ENCODE measurements at places on chromosomes 4 and X.
A peak's percentile ranks its signal among the peaks of the same experiment; 100 is the strongest.

DNA sequence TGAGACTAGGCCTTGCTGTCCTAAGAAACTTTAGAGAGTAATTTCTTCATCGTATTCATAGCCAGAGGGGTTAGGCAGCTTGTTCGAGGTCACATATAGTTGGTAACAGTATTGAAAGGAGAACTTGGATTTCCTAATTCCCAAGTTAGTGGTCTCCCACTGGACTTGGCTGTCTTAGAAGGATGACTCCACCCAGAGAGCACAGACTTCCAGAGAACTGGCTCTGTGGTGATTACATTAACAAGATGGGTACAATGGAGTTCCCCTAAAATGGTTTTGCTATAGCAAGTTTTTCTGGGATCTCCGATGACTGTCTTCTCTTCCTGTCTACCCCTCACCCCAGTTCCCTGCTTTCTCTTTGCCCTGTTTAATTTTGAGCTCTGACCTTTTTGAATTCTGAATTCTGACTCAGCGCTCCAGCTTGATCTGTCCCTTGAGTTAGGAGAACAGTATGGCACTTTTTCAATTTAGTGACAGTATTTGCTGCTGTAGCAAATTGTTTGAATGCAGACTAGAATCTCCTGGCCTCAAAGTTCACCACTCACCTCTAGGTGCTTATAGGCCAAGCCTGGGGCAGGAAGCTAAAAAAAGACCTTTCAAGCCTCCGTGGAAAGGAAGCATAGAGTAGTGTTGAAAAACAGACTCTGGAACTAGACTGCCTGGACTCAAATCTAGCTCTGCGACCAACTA, 6.9 kb downstream of the MSN start:
- DNase-seq, result no peak

GRCh38 chr4:122884499-122884898, 37.9 kb downstream of the NUDT6 start:
- DNase-seq, result no peak

DNA sequence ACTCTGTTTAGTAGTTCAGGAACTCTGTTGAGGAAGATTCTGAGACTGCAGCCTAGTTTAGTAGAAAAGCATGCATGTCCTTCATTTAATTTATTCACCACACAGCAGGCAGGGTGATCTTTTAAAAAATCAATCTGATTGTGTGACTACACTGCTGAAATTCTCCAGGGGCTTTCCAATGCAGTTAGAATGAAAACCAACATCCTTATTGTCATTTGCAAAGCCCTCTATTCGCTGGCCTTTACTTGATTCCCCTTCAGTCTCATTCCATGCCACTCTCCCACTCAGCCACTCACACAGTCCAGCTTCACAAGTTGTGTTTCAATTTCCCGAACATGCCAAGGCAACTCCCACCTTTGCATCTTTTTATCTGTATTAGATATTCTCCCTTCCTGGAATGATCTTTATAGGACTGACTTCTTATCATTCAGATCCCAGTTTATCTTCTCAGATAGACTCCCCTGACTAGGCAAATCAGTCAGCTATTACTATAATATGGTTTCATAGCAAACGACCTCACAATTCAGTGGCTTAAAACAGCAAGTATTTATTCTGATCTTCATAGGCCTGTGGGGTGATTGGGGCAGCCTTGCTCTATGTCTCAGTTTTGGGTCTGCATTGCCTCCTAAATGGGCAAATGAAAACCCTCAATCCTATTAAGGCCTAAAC, 21.3 kb upstream of the FTHL17 start:
- no peak for DNase-seq

GRCh38 chr4:825063-825970, 612 bp downstream of the CPLX1 start:
- DNase-seq, result peak; percentile 43

- no peak for DNase-seq
These were observed 575 bp downstream of the ZNF185 start for GRCh38 chrX:152898442-152898841.

GRCh38 chrX:15524417-15524816, 23.8 kb downstream of the BMX start:
- DNase-seq, result no peak

GRCh38 chrX:3678328-3678727, 35.1 kb downstream of the PRKX start:
- DNase-seq, result no peak

- DNase-seq, result no peak
These were observed 84.5 kb downstream of the MAGEB17 start for GRCh38 chrX:16251782-16252181.

DNA sequence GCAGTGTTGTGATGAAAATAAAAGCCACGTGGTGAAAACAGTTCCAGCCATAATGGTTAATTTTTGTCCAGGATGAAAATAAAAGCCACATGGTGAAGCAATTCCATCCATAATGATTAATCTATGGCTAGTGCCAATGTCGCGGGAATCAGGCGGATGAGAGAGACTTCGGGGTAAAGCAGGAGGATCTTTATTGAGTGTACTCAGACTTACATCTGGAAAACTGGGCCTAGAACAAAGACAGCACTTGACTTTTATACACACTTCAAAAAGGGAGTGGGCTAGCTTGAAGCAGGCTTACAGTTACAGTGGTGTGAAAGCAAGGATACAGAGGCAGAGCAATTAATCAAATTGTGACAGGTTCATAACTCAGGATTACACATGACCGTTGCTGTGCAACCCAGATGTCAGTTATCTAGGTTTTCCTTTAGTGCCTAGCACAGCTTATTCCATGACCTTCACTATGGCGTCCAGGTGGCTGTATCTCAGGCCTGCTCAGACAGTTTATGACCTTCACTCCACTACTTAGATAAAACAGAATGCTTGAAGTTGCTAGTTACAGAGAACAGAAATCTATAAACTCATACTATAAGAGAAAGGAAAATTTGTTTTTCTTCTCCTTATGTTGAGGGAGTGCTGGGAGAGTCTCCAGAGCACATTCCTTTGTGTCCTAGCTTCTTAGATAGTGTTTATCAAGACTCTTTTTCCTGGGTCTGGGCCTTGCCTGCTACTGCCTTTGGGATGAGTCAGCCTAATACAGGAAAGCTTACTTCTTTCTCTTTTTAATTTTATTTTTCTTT, 5.9 kb upstream of the PLA2G12A start:
- no peak for DNase-seq

GRCh38 chrX:136397001-136397400, 90.7 kb upstream of the BRS3 start:
- DNase-seq, result no peak

- DNase-seq, result no peak
These were observed 117.5 kb downstream of the PCDH18 start for GRCh38 chr4:137414802-137415201.

DNA sequence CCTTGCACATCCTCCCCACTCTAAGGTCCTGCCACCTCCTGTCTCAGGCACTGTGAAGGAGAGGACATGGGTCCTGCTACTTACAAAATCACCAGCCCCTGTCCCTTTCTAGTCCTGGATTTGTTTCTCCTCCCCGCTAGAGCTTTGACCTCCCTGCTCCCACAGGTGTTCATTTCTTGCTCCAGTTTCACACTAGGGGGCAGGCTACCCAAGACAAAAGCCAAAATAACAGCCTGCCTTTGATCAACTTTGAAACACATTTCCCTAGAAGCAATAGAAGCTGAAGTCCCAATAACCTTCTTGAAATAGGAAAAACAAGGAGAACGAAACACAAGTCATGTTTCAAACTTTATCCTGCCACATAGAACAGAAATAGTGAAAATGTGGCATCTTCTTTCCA, 164.4 kb downstream of the QDPR start:
- peak; percentile 51 for DNase-seq

DNA sequence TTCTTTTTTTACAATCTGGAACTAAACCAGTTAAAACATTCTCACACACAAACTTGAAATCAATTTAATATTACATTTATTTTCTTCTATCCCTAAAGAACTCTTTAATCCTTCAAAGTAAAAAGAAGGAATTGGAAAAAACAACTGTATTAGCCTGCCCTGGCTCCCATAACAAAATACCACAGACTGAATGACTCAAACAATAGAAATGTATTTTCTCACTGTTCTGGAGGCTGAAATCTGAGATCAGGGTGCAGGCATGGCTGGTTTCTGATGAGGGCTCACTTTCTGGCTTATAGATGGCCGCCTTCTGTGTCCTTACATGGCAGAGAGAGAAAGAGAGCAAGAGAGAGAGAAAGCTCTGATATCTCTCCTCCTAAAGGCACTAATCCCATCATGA, 149.4 kb downstream of the PDGFRA start:
- no peak for DNase-seq

GRCh38 chr4:72531768-72532290, 37.2 kb downstream of the ADAMTS3 start:
- DNase-seq, result peak; percentile 67

DNA sequence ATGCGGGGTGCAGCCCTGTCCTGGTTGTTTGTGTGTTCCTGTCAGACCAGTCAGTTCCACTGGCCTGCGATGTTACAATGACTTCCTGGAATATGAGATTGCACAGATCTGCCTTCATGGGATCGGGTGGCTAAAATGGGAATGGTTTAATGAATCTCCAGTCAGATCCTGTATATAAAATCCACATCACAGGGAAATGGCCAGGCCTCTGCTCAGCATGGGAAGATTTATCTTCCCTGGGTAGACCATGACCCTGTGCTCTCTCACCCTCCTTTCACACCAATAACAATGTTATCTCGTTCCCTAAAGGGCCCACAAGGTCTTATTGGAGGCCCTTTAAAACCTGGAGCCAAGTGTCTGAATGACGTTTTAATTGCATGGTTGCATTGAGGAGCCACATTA, 307.4 kb downstream of the RAB28 start:
- no peak for DNase-seq

- no peak for DNase-seq
These were observed 12.8 kb downstream of the FRYL start for GRCh38 chr4:48767055-48767929.

GRCh38 chr4:8142556-8142955, 16.1 kb downstream of the ABLIM2 start:
- no peak for DNase-seq

- peak; percentile 55 for DNase-seq
These were observed 5.2 kb downstream of the MAP9 start for GRCh38 chr4:155371432-155372043.

DNA sequence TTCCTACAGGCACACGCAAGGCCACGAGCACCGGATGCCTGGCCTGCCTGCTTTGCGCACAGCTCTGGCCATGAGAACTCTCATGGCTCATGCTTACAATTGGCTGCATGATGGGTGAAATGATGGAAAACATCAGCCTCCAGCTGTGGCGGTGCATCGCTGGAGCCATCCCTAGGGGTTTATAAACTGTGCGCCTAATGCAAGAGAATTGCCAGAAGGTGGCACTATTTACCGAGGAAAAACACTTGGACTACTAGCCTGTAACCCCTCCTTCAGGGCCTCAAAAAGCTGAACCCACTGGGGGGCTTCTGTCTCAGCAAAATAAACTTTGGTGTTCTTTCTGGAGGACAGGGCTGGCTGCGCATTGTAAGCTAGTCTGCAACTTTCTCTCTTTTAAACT, 51.9 kb downstream of the PHKA2 start:
- DNase-seq, result peak; percentile 52

DNA sequence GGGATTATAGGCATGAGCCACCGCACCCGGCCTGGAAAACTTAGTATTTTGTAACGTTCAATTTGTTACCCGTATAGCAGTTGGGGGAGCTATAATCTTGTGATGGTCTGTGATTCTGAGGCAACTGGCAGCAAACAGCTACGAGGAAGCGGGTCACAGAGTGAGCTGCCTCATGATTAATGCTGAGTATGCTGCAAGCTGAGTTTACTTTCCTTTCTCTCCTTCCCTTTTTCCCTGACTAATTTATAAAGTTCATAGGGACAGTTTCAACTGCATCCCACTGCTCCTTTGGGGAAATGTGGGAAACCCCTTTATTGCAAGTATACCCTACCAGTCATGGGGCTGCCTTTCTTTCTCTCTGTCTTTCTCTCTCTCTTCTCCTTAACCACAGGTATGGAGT, 17.7 kb upstream of the ELOVL6 start:
- no peak for DNase-seq

DNA sequence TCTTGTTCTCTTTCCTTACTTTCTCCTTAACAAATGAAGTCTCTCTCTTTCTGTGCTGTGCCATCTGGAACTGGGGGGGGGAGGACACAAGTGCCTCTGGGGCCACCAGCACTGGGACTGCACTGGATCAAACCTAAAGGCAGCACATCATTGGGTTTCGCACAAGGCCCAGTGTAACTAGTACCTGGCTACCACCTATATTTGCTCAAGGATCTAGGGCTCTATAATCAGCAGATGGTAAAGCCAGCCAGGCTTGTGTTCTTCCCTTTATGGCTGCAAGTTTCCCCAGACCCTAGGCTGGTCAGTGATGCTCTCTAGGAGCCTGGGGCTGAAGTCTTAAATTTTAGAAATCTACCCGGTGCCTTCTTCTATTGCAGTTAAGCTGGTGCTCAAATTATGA, 40.1 kb downstream of the RTL3 start:
- DNase-seq, result no peak

- DNase-seq, result no peak
These were observed 51.4 kb downstream of the NPY5R start for GRCh38 chr4:163395055-163395454.

- DNase-seq, result peak; percentile 69
These were observed 26.6 kb downstream of the ZRSR2 start for GRCh38 chrX:15816886-15817285.

DNA sequence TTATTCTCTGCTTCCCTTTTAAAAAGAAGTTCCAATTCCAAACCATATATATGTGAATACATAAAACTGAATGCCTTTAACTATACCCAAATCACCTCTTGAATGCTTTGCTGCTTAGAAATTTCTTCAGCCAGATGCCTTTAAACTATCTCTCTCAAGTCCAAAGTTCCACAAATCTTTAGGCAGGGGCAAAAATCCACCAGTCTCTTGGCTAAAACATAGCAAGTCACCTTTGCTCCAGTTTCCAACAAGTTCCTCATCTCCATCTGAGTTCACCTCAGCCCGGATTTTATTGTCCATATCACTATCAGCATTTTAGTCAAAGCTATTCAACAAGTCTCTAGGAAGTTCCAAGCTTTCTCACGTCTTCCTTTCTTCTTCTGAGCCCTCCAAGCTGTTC, 49.8 kb downstream of the SULT1B1 start:
- DNase-seq, result no peak

GRCh38 chr4:6290769-6291547, 21.3 kb downstream of the WFS1 start:
- no peak for DNase-seq

GRCh38 chrX:13092455-13092941, 48.1 kb upstream of the FAM9C start:
- peak; percentile 80 for DNase-seq

GRCh38 chr4:169115897-169116254, 105.8 kb upstream of the CBR4 start:
- DNase-seq, result no peak

DNA sequence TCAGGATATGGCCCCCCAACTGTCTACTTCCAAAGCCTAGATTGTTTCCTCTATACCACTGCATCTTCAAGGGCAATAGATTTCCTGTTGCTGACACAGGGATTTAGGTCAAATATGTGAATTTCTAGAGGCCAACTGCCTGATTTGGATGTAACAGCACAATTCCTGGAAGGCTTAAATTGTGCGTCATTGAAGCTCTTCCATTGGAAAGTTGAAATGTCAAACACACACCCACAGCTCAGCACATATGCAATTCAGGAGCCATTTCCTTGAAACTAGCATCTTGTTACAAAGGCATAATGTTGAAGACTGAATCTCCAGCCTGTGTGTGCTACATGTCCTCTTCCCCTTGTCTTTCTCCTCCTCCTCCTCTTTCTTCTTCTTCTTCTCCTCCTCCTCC, 158.6 kb downstream of the STK32B start:
- no peak for DNase-seq

GRCh38 chr4:42627885-42628646, 28.8 kb downstream of the ATP8A1 start:
- DNase-seq, result no peak

- no peak for DNase-seq
These were observed 329.7 kb downstream of the FBXW7 start for GRCh38 chr4:152206185-152206584.

Measured in KBM-7 (cell line).